Activated naive CD4-positive, alpha-beta T cell (primary cell): ENCODE measurements at places on chromosomes 7 and 10.

- no peak for DNase-seq
Observed at GRCh38 chr7:15446722-15447121, 115.1 kb downstream of the AGMO start.

- DNase-seq, result no peak
Observed at GRCh38 chr7:5549096-5549763, 125.6 kb upstream of the TNRC18 start.

- no peak for DNase-seq
Observed at GRCh38 chr10:59470570-59470969, 108.2 kb upstream of the FAM13C start.

DNA sequence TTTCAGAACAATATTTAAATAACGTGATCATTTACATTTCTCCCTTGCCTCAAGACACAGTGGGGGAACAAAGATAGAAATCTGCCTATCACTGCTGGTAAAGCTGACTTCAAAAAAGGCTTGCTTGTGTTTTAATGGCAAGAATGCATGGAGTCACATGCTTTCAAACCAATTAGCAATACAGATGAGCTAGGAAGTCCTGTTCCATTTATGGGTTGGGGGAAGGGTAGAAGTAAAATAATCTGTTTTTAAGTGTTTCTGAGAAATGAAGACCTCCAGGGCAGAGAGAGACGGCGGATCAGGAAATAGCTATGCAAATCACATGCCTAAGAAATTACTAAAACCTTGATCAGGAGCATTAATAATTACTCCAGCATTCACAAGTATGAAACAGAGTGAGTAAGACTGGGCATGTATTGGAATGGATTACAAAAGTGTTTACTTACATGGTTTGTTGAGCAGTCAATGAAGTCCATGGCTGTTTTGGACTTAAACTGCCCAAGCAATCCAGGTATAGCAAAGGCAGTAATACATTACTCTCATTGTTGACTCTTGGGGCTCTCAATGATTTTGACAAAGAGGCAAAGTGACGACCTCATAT, 142.0 kb downstream of the ARID5B start:
- DNase-seq, result no peak

- DNase-seq, result no peak
Observed at GRCh38 chr10:111034598-111035310, 42.1 kb upstream of the ADRA2A start.

GRCh38 chr7:112134039-112134438, 72.2 kb downstream of the DOCK4 start:
- no peak for DNase-seq

DNA sequence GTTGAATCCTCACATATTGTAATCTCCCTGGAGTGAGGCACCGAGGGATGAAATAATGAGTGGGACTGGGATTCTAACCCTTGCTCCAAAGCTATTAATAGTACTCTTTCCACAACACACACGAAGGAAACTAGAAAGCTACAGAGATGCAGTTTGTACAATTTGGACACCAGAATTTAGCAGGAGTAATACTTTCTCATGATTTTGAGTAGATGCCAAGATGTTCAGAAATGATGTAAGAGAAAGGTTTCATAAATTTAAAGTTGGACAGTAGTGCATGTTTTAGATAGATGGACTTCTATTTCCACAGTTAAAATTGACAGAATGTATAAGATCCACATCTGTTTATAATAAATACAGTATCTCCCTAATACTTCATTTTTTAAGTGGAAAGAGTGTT, 46.5 kb downstream of the PRR15 start:
- DNase-seq, result no peak

DNA sequence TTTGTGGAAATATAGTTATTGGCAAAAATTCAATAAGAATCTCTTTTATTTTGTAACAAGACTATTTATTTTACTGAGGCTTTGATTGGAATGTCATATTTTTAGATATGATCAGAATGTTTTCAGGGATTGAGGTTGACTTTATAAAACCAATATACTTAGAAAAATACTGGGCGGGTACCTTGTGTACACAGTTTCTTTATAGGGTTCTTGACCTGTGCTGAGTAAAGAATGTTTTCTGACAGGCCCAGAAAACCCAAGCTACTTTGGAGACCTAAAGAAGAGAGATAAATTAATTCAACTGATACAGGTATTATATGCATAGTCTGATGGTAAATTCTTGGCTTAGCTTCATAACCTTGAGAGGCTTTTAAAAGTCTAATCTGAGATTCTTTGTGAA, 23.9 kb upstream of the SPAM1 start:
- no peak for DNase-seq

DNA sequence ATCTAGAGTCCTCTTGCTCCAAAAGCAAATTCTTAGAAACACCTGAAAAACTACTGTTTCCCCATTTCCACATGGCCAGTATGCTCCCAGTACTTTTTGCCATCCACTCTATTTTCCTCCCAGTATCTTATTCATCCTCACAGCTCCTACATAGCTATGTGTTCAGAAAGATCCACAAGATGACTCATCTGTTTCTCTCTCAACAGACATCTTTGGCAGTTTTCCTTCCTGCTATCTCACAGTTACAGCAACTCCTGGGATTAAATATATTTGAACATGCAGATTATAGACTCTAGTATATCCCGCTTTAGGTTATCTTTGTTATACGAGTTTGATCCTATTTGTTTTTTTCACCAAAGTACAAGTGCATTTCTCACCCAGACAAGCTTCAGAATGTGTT, 675.6 kb upstream of the POT1 start:
- DNase-seq, result no peak

- DNase-seq, result peak; percentile 57
Observed at GRCh38 chr7:116953372-116953905, at the start of gene ST7. TSS of gene ST7 (plus strand) at chr7:116953501. CDS start at chr7:116953541, 40 bp downstream.

GRCh38 chr7:118185163-118185860, 1.3 kb downstream of the LSM8 start:
- no peak for DNase-seq

GRCh38 chr7:46900312-46901263, 681.3 kb downstream of the TNS3 start:
- no peak for DNase-seq

DNA sequence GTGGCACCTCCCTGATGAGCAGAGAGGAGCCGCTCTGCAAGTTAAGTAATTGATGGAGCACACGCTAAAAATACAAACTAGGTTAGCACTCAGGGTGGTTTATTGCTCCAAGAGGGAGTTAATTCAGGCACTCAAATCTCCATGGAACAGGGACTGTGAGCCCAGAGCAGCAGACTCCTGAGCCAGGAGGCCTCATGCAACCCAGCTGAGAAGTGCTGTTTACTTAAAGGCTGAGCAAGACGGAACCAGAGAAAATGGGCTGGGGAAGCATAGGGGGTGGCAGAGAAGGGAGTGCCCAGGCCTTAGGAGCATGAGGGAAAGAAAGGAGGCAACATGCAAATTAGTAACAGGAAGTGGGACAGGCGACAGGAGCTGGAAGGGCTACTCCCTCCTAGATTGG, 174.1 kb downstream of the KCNMA1 start:
- no peak for DNase-seq

- no peak for DNase-seq
Observed at GRCh38 chr10:24035761-24036160, 173.2 kb upstream of the KIAA1217 start.

DNA sequence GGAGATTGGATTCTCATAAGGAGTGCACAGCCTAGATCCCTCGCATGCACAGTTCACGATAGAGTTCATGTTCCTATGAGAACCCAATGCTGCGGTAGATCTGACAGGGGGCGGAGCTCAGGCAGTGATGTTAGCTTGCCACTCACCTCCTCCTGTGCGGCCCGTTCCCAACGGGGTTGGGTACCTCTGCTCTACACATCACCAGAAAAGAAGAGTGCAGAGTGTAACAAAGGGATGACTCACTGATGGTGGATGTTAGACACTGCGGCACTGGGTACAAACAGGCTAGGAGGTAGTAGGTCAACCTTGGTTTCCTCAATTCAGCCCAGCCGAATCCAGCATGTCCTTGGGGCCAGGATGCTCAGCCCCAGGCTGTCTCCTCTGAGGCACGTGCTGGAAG, 66.8 kb upstream of the CHST15 start:
- no peak for DNase-seq

DNA sequence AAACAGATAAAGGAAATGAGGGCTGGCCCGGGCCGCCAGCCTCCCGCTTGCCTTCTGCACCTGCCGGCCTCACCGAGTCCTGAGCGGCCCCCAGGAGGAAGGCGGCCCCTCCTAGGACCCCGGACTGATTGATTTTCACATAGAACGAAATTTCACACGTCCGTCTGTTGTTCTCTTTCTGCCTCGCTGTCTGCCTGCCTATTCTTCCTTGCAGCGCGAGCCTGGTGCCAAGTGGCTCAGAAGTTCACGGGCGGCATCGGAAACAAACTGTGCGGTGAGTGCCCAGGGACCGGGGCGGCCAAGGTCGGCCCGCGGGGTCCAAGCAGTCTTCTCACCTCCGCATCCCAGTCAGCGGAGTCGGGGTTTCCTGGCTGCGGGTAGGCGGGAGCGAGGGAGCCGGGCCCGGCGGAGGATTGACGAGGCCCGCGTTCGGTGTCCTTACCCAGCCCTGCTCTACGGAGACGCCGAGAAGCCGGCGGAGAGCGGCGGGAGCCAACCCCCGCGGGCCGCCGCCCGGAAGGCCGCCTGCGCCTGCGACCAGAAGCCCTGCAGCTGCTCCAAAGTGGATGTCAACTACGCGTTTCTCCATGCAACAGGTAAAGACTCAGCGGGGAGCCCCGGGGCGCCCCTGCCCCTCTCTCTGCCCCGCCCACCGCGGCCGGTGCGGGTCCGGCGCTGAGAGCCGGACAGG, 967 bp downstream of the GAD2 start:
- no peak for DNase-seq

GRCh38 chr10:23197416-23197861, 5.3 kb downstream of the PTF1A start:
- no peak for DNase-seq

GRCh38 chr7:157476654-157477549, 140.1 kb downstream of the DNAJB6 start:
- no peak for DNase-seq

DNA sequence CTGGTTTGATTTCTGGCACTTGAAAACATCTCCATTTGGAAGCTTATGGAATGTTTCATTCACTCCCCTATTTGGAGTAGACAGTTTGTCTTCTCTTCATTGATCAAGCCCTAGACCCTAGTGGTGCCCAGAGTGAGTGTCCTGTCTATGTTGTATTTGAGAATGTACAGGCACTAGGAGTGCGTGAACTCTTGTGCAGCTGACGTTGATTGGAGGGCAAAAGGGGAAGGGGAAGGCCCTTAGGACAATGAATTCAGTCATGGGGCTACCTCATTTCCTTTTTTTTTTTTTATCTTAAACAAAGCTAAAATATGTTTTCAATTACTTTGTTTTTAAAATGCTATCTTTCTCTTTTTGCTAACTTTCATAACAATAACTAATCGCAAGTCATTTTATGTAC, 66.5 kb downstream of the ADD3 start:
- no peak for DNase-seq

GRCh38 chr7:68009716-68010115, 1013.1 kb downstream of the TYW1 start:
- DNase-seq, result no peak

DNA sequence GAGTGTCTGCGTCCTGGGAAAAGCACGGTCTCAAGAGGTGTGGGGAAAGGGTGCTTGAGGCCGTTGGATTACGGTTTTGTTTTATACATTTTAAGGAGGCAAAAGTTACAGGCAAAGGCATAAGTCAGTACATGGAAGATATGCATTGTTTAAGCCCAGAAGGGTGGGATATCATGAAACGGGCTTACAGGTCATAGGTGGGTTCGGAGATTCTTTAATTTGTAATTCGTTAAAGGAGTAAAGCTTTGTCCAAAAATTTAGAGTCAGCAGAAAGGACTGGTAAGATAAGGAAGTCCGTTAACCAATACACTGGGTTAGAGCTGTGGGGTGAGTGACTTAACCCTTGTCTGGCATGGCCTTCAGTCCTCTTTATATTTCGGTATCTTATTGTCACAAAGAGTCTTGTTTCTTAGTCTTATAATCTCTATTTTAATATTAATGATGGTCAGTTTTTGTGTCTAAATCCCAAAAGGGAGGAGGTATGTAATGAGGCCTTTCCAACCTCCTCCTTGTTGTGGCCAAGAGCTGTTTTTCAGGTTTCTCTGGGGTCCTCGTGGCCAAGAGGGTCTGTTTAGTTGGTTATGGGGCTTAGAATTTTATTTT, 12.7 kb downstream of the TSPAN14 start:
- DNase-seq, result no peak

- no peak for DNase-seq
Observed at GRCh38 chr7:115299397-115300037, 377.6 kb downstream of the MDFIC start.

- DNase-seq, result no peak
Observed at GRCh38 chr10:8229153-8229552, 174.7 kb downstream of the GATA3 start.

GRCh38 chr10:126455766-126456405, 67.6 kb upstream of the ADAM12 start:
- no peak for DNase-seq

- DNase-seq, result no peak
Observed at GRCh38 chr7:149735779-149736477, 37.5 kb downstream of the ZNF467 start.

DNA sequence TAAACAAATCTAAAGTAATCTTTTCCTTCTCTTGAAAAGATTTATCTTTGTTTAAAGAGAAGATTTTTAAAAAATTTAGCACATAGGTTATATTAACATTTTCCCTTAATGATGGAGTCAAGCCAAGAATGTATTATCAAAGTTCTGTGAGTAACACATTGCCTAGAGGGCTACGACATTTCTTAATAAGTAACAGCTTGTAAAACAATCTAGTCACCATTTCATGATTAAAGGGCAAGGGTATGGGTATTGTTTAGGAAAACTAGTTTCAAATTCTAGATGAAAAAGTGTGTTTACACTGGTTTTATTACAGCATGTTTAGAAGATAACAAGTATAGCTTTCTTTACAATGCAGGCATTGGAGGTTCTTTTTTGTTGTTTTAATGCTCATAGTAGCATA, 28.6 kb upstream of the LAMB4 start:
- no peak for DNase-seq

GRCh38 chr7:28407651-28408050, 4.7 kb upstream of the CREB5 start:
- DNase-seq, result no peak

GRCh38 chr10:61779276-61779675, 116.5 kb downstream of the CABCOCO1 start:
- DNase-seq, result no peak

GRCh38 chr7:108332937-108333336, 123.3 kb downstream of the NRCAM start:
- DNase-seq, result no peak

DNA sequence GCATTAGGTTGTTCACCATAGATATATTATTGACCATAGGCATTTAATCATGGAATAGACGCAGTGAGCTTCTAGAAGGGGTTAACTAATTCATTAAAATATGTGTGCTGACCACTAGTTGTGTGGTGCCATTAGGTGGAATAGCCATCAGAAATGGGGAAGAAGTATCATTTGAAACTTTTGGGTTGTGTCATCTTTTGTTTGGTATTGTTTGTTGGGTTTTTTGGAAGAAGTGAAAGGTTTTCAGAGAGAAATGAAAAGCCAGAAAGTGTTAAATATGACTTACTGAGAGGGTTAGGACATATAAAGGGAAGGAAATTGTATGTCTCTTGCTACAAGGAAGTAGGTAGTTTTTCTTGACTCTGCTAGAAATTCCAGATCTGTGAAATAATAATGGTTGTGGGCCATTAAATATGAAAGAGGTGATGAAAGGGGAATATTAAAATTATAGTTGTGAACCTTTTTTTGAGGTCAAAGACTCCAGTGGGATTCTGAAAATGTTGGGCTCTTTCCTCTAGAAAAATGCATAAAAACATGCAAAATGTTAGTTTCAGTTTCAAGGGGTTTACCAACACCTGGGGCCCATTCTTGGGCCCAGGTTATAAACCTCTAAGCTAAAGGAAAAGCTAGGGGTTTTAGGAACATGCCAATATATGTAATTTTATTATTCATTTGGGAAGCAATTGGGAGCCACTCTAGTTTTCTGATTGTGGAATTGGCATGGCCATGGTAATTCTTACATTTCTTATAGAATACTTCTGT, 348.5 kb downstream of the BBS9 start:
- DNase-seq, result no peak
